HT-29 (cell line): ENCODE measurements at places on chromosomes 16 and 17. TPM values are rescaled to one million over a fixed set of nuclear protein-coding genes. Genes with fewer than 3 reads are reported as not detected.

The FNDC8 gene
- total RNA-seq: not detected in 2 replicates

The NOG gene
- total RNA-seq: not detected in 2 replicates

- DNase-seq: no peak
Measured at GRCh38 chr16:64841482-64841881, 280.4 kb downstream of the CDH11 start.

DNA sequence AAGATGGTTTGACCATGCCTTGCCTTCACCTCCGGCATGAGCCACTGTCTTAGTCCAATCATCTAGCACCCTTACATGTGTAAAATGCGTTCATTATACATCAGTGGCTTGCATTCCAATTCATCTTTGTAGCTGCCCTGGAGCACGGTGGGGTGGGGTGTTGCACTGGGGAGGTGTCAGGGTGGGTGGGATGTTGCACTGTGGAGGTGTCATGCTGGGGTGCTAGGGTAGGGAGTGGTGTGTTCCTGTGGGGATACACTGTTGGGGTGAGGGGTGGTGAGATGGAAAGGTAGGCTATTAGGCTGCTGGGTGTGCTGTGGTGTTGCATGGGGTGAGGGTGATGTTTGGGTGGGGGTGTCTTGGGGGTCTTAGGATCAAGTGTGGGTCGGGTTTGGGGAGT is 47.0 kb downstream of the NLRC5 start:
- no peak for DNase-seq

The CCL5 gene
- total RNA-seq: 0.23 TPM in 1 of 2 replicates, not detected in the other

DNA sequence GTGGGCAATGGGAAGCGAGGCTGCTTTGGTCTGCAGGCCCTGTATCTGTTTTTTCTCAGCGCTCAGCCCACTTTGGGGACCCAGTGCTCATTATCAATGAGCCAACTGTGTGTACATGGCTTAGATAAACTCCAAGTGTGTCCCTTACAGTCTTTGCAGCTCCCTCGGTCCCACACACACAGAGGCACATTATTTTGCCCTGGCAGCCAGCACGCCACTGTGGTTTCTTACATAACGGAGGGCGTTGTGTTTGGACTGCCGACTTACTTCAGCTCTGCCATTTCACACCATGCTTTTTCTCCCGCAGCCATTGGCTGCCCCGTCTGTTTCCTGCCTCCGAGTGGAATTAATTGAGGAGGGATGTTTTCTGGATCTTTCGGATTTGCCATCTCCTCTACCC is 56.5 kb upstream of the CLEC18A start:
- no peak for DNase-seq

- peak; percentile 43 for DNase-seq
Measured at GRCh38 chr17:43011728-43012472, 5.3 kb downstream of the IFI35 start.

The KIF18B gene
- 12.2 and 14.8 TPM in 2 replicates for total RNA-seq

DNA sequence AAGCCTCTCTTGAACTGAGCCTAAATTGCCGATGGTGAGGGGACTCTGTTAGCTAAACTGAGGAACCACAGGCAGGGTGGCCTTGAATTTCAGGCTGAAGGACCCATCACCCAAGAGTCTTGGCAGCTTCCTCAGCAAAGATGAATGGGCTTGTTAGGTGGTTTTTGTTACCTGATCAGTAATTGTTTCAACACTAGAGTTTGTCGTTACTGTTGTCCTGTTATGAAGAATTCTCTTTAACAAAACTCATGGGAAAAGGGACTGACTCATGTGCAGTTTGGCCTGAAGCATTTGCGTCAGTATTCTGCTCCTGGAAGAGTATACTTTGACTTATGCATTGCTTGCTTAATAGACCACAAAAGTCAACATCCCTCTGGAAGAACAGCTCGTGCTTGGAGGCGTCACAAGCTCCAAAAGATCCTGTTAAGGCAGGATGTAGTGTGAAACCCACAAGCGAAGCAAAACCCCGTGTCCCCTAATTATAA is 206.0 kb downstream of the IRX3 start:
- no peak for DNase-seq

The GP1BA gene
- not detected in 2 replicates for total RNA-seq

DNA sequence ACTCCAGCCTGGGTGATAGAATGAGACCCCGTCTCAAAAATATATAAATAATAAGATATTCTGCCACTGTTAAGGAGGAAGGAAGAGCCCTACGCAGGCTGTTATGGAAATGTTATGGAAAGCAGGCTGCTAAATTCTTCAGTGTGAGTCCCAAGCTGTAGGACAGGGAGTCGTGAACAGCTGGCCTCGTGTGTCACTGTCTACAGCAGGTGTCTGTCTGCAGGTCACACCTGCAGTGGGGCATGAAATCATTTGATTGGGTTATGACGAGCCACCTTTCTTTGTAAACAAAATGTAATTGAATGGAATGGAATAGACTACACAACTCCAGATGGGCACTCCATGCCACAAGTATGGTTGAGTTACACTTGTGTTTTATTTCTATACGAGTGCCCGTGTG is 15.6 kb upstream of the LITAF start:
- no peak for DNase-seq

GRCh38 chr17:7340179-7340578 is 3.9 kb downstream of the ACAP1 start:
- no peak for DNase-seq

DNA sequence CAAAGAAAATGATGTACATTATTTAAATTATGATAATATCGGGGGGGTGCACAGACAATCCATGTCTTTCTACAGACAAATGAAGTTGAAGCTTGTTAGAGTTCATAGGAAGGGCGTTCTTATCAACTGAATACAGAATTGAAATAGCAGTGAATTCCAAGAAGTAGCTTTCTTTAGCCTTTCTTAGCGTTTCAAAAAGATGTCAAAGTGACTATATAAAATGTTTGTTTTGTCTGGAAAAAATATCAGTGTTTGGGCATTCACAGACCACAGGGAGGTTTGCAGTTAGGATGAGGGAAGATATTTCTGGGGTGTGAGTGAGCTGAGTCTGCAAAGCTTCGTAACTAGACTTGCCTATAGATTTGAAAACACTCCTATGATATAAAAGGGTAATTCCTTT is 55.0 kb downstream of the STX8 start:
- DNase-seq: no peak

DNA sequence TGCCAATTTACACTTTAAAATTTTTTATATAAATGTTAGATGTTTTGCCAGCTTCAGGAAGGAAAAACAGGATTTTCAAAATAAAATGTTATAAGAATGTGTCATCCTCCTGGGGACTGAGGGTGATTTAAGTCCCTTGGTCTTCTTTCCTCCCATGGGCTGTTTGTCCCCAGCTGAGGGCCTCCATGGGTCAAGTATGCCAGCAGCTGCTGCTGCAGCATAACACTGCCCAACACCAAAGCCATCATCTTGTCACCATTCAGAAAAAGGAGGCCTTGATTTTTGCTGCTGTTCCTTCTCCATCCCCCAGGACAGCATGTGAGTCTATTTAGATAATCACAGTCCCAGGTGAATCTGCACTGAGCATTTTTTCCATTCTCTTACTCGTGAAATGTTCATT is 188.5 kb downstream of the LGALS9B start:
- no peak for DNase-seq

- no peak for DNase-seq
Measured at GRCh38 chr17:68501074-68501473, 11.2 kb upstream of the PRKAR1A start.

DNA sequence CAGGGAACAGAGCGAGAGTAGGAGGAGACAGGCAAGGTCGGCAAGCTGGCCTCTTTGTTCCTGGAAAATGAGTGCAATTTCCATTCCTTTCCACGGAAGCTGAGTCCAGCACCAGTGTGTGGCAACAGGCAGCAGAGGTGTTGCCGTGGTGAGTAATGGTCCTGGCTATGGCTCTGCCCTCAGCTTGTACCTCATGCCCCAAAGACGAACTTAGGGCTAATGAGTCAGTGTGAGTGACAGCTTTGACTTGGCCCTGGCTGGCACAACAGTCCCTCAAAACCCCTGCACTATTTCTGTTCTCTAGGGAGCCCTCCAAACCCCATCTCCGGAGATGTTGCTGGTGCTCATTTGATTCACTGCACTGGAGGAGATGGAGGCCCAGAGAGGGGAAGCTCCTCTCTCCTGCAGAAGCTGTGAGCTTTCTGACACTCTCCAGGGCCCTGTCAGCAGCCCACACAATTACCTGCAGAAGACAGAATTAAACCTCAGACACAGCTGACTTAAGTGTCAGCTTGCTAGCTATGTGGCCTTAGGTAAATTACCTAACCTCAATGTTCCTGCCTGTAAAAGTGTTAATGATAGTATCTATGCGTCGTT is 129.9 kb downstream of the TMEM132E start:
- no peak for DNase-seq

DNA sequence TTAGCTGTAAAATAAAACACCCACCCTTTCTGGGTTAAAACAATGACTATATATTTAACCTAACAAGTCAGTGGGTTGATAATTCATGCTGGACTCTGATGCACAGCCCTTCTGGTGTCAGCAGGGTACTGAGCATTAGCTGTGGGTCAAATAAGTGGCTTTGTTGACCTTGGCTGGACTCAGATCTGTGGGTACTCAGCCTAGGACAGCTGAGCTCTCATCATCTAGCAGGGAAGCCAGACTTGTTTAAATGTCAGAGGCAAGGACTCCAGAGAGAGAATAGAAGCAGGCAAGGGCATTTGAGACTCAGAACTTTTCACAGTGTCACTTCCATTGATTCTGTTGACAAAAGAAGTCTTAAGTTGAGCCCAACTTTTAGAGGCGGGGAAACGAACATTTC is 1063.8 kb upstream of the CDH8 start:
- no peak for DNase-seq

DNA sequence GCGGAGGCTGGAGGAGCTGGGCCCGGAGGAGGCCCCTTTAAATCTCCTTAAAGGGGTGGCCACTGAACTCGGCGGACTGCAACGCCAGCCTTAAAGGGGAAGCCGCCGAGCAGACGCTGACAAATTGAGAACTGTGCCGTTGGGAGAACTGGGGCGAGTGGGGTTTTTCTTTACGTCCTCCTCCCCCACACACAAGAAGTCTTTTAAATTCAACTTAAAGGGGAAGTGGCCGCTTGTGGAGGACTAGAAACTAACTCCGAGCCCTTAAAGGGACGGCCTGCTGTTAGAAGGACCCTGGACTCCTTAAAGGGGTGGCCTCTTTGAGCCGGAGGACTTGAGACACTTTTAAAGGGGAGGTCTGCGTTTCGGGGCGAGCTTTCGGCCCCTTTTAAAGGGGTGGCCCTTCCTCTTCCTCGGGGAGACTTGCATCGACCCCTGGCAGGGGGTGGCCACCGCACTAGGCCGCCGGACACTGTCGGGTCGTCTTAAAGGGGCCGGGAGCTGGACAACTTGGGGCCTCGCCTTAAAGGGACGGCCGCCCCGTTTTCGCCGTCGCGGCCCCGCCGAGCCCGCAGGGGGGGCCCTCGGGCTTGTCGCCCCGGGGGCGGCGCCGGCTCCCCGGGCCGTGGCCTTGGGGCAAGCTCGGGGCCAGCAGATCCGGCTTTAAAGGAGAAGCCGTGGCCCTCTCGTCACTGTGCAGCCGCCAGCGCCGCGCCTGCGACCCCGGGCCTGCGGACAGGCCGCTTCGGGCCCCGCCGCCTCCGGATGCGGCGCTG is 688 bp downstream of the FBRS start:
- peak; percentile 97 for DNase-seq

DNA sequence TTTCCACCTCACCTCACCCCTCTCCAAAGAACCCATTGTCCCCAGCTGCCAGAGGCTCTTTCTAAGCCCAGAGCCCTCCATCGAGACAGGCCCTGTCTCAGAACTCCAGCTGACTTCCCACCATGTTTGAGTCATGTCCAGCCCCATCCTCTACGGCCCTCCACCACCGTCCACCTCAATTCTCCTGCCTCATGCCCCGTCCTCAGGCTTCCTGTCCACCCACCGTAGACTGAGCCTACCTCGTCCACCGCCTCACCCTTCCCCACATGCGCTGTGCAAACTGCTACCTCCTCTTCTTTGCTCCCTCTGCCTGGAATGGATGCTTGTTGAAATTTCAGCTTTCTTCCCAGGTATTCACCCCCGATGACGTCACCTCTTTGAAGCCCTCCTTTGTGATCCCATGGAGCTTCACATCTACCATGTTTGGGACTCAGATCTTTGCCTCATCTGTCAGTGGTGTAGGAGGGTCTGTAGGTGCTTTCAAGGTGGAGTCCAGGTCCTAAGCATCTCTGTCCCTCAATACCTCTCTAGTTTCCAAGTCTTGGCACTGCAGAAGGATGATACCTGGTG is 149.0 kb downstream of the MRM1 start:
- no peak for DNase-seq

- DNase-seq: no peak
Measured at GRCh38 chr16:79597277-79598062, 3.1 kb downstream of the MAF start.

The HP gene
- total RNA-seq: not detected in 2 replicates

- peak; percentile 76 for DNase-seq
Measured at GRCh38 chr16:84735849-84736586, 36.2 kb downstream of the USP10 start.

DNA sequence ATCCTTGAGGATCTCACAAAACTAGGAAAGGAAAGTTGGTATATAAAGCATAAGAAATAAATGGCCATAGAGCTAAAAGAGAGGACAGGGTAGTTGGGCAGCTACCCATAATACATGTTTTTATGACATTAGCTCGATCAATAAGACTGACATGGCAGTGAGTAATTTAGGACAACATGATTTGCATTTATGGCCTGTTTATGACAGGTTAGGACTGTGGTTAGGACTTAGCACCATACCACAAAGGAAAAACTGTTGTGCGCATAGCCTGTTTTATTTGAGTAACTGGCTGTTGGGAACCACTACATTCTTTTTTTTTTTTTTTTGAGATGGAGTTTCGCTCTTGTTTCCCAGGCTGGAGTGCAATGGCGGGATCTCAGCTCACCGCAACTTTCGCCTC is 18.0 kb upstream of the TRIM37 start:
- DNase-seq: no peak

The C16orf96 gene
- total RNA-seq: not detected in 2 replicates

DNA sequence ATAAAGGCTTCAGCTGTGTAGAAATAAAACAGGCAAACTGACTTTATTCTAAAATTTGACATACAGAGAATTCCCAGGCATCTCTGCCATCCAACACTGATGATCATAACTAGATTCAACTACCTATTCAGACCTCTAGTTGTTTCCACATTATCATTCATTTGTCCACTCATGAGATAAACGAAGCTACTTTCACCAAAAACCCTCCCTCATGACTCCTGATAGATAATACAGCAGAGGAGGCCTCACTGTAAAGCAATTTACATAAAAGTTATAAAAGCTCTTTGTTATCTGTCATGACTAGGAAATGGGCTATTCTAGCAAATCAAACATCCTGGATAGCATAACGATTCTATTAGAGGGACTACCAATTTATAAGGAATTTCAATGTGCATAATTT is 19.6 kb upstream of the RFFL start:
- no peak for DNase-seq

DNA sequence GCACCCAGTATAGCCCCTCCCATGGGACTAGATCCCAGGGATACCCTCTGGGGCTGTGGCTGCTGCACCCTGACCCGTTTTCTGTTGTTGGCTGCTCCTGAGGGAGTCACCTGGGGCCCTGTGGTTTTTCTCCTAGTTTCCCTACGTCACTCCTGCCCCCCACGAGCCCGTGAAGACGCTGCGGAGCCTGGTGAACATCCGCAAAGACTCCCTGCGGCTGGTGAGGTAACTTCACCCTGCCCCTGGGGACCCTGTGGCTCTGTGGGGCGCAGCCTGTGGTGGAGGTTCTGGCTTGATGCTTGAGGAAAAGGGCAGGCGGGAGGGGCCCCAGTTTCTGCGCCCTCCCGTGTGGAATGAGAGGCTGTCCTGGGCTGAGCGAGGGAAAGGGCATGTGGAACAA is 27.2 kb downstream of the MGRN1 start:
- DNase-seq: no peak
